CD8-positive, alpha-beta memory T cell (primary cell): ENCODE measurements at places on chromosomes 7 and 10. TPM values are rescaled to one million over a fixed set of nuclear protein-coding genes. Genes with fewer than 3 reads are reported as not detected.

GRCh38 chr10:80487421-80487785 lies 33.3 kb downstream of the TSPAN14 start:
- peak overlapping the region; percentile 58 for H3K4me3 ChIP-seq
- peaks cover 22% of the 10 kb centered on the region for H3K36me3 ChIP-seq
- DNase-seq, result no peak
- H3K4me1 ChIP-seq, result peaks cover 95% of the 10 kb centered on the region

DNA sequence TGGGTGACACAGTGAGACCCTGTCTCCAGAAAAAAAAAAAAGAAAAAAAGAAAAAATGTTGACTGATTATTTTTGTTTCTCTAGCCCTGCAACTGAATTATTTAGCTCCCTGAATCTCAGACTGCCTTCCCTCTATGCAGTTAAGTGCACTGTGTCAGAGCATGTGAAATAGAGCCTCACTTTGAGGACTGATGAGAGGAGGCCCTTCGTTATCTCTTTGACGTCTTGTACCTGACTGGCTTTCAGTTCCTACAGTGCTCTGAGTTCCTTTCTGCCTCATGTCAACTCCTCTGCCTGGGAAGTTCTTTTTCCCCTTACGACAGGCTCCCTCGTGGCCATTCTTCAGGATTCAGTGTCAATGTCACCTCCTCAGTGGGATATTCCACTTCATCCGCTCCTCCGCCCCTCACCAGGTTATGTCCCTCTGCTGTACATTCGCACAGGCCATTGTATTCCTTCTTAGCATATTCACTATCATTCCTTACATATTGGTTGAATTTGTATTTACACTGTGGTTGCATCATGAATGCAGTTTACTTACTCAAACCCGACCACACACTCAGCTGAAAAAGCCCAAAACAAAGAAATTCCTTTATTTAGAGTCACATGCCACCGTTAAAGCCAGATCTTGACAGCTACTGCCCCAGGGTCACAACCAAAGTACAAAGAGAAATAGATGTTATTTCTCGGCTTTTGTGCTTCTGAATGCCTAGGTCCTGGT lies 18.1 kb upstream of the CAMK2G start:
- H3K4me3 ChIP-seq, result no peak overlapping the region
- no peak overlapping the region for H3K27ac ChIP-seq
- no peaks in the 10 kb centered on the region for H3K4me1 ChIP-seq
- no peaks in the 10 kb centered on the region for H3K27me3 ChIP-seq
- no peaks in the 10 kb centered on the region for H3K36me3 ChIP-seq
- no peak for DNase-seq

DNA sequence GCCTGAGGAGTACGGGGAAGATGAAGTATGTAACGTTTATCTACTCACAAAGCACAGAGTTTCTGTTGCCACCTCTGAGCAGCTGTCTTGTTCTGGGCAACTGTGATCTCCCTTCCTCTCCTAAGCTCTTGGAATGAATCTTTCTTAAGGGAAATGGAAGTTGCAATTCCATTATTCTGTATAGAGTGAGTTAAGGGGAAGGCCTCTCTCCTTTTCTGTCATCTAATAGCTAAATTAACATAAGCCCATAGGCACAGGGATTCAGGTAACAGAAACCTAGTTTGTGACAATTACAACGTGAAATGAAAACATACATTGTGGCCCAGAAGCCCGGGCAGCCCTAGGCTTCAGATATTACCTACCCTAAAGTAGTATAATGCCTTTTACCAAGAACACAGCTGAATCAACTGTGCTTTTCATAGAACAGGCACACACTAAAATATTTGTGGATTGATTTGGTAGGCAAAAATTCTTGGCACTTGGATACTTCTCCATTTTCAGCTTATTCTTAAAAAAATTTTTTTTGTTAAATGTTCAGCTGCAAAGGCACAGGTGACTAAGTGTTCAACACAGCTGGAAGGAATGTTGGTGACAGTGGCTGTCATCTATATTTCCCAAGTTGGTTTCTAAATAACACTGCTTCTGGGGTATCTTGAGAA lies 3.8 kb upstream of the PDCD4 start:
- H3K4me3 ChIP-seq, result peak overlapping the region; percentile 2
- no peaks in the 10 kb centered on the region for H3K27me3 ChIP-seq
- H3K4me1 ChIP-seq, result peaks cover 84% of the 10 kb centered on the region
- no peaks in the 10 kb centered on the region for H3K36me3 ChIP-seq
- H3K27ac ChIP-seq, result peak overlapping the region; percentile 13

DNA sequence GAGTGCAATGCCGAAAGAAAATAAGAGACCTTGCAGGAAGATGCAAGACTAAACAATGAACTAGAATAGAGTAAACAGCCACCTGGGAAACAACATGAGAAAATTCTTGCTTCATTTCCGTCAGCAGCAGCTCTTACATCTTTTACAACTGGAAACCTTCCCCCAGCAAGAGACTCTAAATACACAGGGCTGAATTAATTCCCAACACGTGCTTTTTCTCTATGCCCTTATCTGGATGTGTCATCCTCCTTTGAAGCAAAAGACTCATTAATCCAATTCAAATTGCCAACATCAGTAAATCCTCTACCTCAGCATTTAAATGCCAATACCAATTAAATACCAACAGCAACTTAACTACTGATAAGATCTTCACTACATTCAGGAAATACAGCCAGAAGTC lies 99.0 kb upstream of the PDE1C start:
- no peaks in the 10 kb centered on the region for H3K27me3 ChIP-seq
- no peak for DNase-seq

DNA sequence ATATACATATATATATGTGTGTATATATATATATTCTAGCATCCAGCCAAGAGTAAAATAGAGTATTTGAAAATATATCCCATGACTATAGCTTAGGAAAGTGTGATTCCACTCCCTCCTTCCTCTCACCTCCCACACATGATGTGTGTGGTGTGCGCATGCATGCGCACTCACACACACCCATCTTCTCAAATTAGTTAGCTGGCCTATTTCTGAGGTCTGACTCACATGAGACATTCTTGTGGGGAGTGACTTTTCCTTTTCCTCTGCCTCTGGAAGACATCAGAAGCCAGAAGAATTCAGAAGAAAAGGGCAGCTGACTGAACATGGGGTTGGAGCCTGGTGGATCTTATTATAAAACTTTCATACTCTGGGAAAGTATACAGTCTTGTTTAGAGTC lies 793.5 kb upstream of the ZNF722 start:
- H3K27ac ChIP-seq, result no peak overlapping the region
- no peak for DNase-seq
- no peaks in the 10 kb centered on the region for H3K4me1 ChIP-seq
- H3K4me3 ChIP-seq, result no peak overlapping the region
- no peaks in the 10 kb centered on the region for H3K36me3 ChIP-seq

DNA sequence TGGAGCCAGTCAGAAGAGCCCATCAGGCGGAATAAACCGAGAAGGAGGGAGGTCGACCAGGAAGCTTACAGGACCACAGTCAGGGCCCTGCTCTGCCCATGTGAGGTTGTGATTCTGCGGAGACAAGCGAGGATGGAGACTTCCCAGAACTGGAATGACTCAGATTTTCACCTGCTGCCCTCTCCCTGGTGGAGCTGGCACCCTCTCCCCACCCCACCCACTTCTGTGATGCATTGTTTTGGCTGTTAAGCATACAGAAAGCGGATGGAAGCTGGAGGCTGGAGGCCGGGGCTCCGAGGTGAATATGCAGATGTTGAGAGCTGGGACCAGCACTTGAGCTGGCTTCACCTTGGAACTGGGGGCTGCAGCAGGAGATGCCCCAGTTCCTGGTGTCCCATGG lies 57.4 kb downstream of the NPTX2 start:
- no peaks in the 10 kb centered on the region for H3K27me3 ChIP-seq
- no peaks in the 10 kb centered on the region for H3K4me1 ChIP-seq
- no peak overlapping the region for H3K27ac ChIP-seq

DNA sequence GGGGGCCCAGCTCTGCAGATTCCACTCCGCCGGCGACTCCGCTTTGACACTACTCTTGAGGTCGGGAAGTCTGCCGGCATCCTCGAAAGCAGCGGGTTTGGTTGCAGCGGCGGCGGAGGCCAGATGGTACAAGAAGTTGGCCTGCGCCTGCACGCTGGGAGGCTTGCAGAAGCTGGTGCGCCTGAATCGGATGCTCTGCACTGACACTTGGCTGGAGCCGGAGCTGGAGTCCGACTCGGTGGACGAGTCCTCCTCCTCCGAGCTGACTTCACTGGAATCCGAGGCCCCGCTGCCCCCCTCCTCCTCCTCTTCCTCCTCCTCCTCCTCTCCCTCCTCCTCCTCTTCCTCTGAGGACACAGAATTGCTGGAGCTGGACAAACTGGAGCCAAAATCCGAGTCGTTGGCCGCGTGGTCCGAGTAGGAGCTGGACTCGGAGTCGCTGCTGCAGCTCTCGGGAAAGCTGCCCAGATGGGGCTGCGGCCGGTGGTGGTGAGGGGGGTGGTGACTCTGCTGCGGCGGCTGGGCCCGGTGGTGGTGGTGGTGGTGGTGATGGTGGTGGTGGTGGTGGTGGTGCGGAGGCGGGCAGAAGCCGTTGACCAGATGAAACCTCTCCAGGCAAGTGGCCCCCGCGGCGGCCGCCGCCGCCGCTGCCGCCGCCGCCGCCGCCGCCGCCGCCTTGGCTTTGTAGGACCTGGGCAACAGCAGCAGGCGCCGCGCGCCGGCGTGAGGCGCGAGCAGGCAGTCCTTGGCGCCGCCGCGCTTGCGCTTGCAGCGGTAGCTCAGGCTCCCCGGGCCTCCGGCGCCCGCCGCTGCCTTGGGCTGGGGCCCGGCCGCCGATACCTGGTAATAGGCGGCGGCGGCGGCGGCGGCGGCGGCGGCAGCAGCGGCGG lies 9.0 kb downstream of the SKIDA1 start:
- DNase-seq, result peak; percentile 17
- H3K4me3 ChIP-seq, result peak overlapping the region; percentile 51
- H3K36me3 ChIP-seq, result no peaks in the 10 kb centered on the region

DNA sequence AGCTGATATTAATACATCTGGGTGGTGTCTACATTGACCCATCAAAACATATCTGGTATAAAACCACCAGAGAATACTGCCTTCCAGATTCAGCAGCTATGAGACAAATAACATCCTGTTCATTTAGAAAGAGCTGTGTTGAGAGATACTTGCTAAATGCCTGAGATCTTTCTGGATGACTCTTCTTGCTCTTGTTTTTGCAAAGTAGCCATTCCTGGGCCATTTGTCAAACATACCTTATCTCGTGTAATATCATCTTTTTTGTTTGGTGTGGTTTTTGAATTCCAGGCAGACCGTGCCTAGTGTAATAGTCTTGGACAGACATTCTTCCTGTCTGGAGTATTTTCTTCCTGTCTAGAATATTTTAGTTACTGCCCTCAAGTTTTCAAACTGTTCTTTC lies 74.7 kb upstream of the PRR15 start:
- no peaks in the 10 kb centered on the region for H3K27me3 ChIP-seq
- no peak overlapping the region for H3K27ac ChIP-seq
- no peak for DNase-seq
- H3K4me1 ChIP-seq, result no peaks in the 10 kb centered on the region
- no peaks in the 10 kb centered on the region for H3K36me3 ChIP-seq

Gene NUTM2B
- total RNA-seq, result 0.50 TPM

Gene OR6V1
- total RNA-seq, result not detected

Gene SCART1
- 1.4 TPM for total RNA-seq

Gene LIPF
- total RNA-seq, result not detected
